ENCODE measurements at places on chromosomes 3 and 15.

GRCh38 chr3:19734453-19734852, 199.6 kb downstream of the EFHB start:
- no peak for DNase-seq

- no peak for DNase-seq
Measured at GRCh38 chr3:15241341-15241740, 35.3 kb downstream of the CAPN7 start.

DNA sequence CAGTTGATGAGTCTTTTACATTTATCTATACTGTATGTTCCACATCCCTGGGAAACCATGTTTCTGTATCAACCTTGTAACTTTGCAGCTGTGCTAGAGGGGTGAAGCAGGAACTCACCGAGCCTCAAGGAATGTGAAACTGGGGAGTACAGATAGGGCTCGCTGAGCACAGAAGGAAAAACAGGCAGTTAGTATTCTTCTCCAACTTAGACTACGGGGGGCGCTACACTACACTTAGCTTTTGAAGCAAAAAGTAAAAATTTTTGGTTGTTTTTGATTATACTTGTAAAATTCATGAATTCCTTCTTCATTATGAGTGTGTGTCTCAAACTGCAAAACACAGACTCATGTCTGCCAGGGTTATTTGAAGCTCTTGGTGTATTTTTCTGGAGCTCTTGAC, 132.7 kb upstream of the RGMA start:
- DNase-seq: no peak

DNA sequence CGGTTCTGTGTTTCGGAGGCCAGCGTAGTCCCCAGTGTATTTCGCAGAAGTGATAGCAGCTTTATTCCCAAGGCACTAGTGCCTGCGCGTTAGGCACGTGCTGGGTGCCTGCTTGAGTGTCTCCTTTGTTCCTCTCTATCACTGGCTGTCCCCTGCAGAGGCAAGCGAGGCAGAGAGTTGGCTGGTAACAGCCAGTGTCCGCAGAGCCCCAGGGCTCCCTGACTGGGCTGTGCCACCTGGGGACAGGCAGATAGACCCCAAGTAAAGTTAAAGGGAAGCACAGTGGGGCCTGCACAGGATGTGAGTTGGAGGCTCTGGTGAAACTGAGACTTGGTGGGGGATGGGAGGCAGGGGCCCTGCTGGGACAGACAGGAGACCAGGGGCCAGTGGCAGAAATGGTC, 50.7 kb downstream of the APBA2 start:
- DNase-seq: no peak

- DNase-seq: no peak
Measured at GRCh38 chr15:35117543-35118265, 32.6 kb upstream of the NANOGP8 start.
